ENCODE measurements at places on chromosomes 4 and X. TPM values are rescaled to one million over a fixed set of nuclear protein-coding genes. Genes with fewer than 3 reads are reported as not detected.

GABRG1 gene
- polyA plus RNA-seq = not detected

TLR3 gene
- polyA plus RNA-seq = not detected

EREG gene
- polyA plus RNA-seq = 8.2 TPM

EMCN gene
- not detected for polyA plus RNA-seq

CACNA1F gene
- polyA plus RNA-seq = 0.73 TPM

RAB9B gene
- not detected for polyA plus RNA-seq

DGKK gene
- polyA plus RNA-seq = not detected

PABPC4L gene
- polyA plus RNA-seq = not detected

RBMXL3 gene
- not detected for polyA plus RNA-seq

DKK2 gene
- polyA plus RNA-seq = not detected

RAPGEF2 gene
- 2.0 TPM for polyA plus RNA-seq

RBMX2 gene
- 15.0 TPM for polyA plus RNA-seq

TEX11 gene
- polyA plus RNA-seq = not detected

SPATA18 gene
- polyA plus RNA-seq = 0.41 TPM

CSAG3 gene
- polyA plus RNA-seq = not detected

ARSJ gene
- not detected for polyA plus RNA-seq

SRPX2 gene
- polyA plus RNA-seq = not detected

DCX gene
- polyA plus RNA-seq = not detected

CLDN24 gene
- polyA plus RNA-seq = not detected

PABPC1L2B gene
- polyA plus RNA-seq = not detected

CFP gene
- 491 TPM for polyA plus RNA-seq

VCX gene
- polyA plus RNA-seq = not detected

XKRX gene
- not detected for polyA plus RNA-seq

All from CD14-positive monocyte (primary cell).